ENCODE measurements at places on chromosomes 6 and 20.

DNA sequence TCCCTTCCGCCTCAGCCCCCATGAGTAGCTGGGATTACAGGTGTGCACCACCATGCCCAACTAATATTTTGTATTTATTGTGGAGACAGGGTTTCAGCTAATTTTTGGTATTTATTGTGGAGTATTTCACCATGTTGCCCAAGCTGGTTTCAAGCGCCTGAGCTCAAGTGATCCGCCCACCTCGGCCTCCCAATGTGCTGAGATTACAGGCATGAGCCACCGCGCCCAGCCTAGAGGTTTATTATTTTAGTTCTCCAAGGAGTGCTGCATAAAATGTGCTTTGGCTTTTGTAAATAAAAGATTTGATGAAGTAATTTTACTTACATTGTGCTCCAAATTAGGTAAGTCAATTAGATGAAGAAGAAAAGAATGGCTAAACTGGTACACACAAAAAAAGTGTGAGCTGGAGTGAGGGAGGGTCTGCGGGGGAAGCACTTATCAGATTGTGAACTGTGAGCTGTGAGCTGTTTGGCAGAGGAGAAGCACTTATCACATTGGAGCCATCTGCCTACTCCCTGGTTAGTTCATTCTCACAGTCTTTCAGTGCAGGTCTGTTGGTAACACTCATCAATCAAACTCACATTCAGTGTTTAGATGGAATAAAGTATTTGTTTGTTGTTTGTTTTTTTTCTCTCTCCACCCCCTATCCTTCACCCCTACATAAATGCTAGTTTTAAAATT is 398.0 kb downstream of the EPHA7 start:
- DNase-seq = no peak

DNA sequence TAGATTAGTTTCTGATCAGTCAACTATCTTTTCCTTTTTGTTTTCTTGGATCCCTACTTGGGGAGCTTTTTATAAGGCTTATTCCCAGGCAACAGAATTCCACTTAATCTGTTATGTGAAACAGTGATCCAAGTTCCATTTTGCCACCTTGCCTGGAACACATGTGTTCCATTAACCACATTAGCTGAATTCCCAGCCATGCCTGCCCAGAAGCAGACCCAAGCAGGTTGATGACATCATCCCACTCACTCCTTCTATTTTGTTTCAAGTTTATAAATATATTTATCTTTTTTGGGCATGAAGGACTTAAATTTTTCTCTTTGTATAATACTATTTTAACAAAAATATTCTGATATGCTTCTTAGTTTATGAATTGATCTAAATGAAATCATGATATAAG is 587.4 kb downstream of the GRIK2 start:
- DNase-seq = no peak

DNA sequence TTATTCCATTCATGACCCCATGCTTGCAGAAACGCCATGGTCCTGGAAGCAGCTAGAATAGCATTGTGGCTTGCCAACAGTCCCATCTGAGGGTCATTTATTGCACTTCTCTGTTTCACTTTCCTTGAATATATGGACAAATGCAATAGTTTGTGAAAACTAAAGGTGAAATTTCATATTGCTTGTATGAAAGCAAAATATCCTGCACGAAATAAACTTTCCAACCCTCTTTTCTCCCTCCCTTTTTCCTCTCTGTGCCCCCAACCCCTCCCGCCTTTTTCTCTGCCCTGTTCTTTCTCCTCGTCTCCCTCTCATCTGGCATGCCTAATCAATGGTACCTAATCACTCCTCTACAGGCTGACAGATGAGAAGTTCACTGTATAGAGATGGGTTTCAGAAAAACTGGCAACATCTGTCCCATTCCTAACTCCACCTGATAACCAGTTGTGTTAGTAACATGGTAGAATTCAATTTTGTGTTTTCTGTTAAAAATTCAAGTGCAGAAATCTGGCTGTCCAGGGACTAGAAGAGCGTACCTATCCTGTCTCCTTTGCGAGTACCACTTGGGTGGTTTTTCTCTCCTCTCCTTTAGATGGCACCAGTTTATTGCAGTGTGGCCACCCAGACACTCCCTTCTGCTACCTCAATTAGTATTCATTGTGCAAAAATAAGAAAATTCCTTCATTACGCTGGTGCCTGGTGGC is 198.6 kb downstream of the FOXA2 start:
- no peak for DNase-seq

DNA sequence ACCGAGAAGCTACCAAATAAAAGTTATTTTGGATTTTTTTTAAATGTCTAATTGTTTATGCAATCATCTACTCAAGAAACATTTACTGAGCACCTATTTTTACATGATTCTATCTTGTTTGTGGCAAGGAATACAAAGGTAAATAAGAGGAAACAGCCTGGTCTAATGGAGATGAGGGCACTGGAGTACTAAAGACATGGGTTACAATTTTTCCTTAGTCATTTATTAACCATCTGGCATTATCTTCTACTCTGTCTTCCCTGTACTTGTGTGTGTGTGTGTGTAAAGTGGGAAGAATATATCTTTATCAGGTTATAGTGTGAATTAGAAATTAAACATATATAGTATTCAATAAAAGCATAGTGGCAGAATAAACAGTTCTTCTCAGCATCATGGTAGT is 455.5 kb upstream of the FLRT3 start:
- DNase-seq = no peak

- DNase-seq = no peak
These were observed 930 bp downstream of the THBD start for GRCh38 chr20:23048283-23049200.

DNA sequence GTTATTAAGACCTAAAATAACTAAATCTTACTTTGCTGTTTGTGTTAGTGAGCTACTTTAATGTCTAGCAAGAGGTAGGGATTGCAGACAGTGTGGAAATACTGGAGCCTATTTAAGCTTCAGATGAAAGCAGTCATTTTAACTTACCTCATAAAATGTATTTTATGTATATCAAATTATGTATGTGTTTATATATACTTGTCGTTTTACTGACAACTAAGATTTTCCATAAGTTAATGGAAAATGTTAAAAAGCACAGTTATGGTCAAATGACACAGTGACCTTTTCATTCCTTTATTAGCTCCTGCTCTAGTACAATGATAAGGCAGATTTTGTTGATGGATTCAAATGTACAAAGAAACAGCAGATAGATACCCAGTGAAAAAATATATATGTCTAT is 34.6 kb downstream of the QKI start:
- no peak for DNase-seq

GRCh38 chr20:63371291-63371865 is 10.2 kb upstream of the CHRNA4 start:
- DNase-seq = no peak

All from activated CD4-positive, CD25-positive, alpha-beta regulatory T cell (primary cell).